ENCODE measurements at places on chromosomes 1 and 21.

DNA sequence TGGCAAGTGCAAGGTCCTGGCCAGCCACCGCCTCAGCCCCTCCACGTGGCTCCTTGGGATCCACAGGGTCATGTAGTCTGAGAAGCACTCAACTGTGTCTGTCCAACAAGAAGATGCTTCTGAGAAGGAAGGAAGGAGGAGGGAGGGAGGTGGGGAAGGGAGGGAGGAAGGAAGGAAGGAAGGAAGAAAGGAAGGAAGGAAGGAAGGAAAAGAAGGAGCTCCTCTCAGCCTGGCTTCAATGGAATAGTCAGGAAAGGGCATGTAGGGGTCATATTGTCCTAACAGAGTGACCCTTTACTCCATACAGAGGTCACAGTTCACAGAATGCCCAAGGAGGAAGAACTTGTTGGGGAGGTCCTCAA is 42.5 kb upstream of the TARDBP start:
- no peak for DNase-seq

DNA sequence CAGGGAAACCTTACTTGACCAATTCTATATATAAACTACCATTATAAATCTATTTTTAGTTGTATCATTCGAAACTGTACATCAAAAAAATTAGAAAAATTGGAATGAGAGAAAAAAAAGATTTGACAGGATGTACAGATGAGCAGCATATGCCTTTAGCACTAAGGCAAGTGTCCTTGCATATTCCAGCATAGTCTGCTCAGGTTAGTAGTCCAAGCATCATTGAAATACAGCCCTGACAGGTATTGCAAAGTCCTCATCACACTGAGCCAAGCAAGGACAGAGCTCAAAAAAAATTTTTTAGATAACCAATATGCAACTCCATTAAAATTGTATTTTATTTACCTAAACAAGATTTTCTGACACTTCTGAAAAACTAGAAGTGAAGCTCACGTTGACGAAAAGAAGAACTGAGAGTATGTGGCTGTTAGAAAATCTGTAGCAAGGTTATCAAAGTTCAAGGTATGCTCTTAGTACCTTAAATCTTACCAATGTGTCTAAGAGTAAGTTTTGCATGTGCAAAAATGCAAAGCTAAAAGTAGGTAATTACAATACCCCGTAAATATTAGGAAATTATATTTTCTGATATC is 465.6 kb upstream of the ADGRL4 start:
- DNase-seq: no peak

- no peak for DNase-seq
Observed at GRCh38 chr1:25500694-25501093, 42.7 kb upstream of the LDLRAP1 start.

DNA sequence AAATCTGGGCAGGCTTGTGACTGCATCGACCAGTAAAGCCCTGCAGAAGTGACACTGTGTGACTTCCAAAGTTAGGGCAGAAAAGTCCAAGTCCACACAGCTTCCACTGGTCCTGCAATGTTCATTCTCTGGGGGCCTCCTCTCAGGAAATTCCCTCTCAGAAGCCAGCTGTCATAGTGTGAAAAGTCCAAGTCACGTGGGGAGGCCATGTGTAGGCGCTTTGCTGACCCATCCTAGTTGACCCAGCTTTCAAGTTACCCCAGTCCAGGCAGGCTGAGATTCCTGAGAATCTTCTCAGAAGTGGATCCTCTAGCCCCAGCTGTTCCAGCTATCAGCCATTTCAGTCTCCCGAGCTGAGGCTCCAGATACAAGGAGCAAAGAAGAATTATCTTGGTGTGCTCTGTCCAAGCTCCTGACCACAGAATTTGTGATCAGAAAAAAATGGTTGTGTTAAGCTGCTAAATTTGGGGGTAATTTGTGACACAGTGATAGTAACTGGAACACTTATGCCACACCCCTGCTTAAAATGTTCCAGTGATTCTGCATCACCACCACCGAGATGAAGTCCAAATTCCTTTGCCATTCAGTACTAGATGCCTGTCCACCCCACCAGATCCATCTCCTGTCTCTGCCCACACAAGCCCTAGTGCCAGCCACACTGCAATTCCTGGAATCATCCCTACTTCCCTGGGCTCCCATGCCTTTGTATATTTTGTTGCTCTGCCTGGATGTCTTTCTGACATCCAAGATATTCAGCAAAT is 2.5 kb upstream of the STUM start:
- no peak for DNase-seq

GRCh38 chr1:64051796-64052195 is 151.6 kb upstream of the UBE2U start:
- DNase-seq: no peak

GRCh38 chr1:12075195-12076114 is 12.4 kb downstream of the TNFRSF8 start:
- DNase-seq: no peak

DNA sequence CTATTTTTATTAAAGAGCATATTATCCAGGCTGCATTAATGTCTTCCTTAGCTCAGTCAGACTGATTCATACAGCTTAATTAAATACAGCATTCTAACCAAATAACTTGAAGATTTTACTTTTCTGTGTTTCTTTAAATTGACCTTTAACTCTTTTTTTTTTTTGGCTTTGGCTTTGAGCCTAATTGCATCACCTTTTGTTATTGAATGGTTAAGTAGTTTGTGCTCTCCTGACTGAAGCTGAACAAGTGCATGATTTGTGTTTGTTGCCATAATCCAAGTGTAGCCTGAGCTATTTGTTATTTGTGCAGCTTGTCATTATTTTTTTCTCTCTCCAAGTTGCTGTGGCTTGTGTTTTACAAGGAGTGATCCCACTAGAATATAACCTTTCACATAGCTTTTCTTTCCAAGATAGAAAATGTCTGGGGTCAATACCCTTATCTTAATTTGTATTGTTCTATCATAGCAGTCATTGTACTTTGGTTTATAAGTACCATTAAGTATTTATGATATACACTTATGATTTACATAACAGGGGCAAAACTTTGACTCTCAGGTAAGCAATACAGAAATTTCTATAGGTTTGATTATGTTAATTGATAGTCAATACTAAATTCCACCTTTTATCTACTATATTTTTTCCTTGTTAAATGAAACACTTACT is 31.6 kb downstream of the CDC14A start:
- no peak for DNase-seq

Measured in right atrium auricular region (tissue), 2 donors.